Stimulated activated CD4-positive, alpha-beta T cell treated with anti-CD3 and anti-CD28 coated beads, Interleukin-4, amount 100 ng/mL, for 24 hours (primary cell): ENCODE measurements at places on chromosomes 6 and 20.

- no peak for DNase-seq
Observed at GRCh38 chr6:139355777-139356445, 18.5 kb downstream of the CITED2 start.

GRCh38 chr6:136720045-136720770 is 72.1 kb downstream of the MAP3K5 start:
- DNase-seq, result no peak

- DNase-seq, result no peak
Observed at GRCh38 chr6:144657691-144658090, 372.6 kb downstream of the UTRN start.

- no peak for DNase-seq
Observed at GRCh38 chr6:39208223-39208739, 21.0 kb downstream of the KCNK5 start.

DNA sequence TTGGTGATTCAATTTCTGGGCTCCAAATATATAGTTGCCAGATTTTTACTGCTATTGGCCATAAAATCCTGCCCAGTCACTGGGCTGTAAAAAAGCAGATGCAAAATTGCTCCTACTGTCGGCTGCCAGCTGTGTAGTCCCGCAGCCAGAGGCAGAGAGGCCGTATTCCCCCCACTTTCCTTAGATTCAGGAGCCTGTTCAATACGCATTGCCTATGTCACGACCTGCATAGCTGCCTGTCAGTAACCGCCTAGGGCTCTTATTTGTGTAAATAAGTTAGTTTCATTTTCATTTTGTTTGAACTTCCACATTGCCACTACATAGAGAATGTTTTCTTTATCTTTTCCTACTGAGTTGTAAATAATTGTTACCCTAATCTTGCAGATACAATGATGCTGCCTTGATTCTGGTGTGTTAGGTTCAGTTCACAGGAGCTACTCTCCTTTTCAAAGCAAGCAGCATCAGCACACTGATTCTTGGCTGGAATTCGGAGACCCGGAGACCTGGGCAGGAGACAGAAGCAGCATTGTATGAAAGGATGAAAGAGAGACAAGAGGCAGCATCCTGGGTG is 46.0 kb upstream of the UST start:
- DNase-seq, result no peak

- DNase-seq, result no peak
Observed at GRCh38 chr6:36685926-36686667, 7.6 kb downstream of the CDKN1A start.

GRCh38 chr20:43187476-43188233 is 2.1 kb downstream of the PTPRT start:
- DNase-seq, result peak; percentile 58
